ENCODE measurements at places on chromosomes 2 and 18.

DNA sequence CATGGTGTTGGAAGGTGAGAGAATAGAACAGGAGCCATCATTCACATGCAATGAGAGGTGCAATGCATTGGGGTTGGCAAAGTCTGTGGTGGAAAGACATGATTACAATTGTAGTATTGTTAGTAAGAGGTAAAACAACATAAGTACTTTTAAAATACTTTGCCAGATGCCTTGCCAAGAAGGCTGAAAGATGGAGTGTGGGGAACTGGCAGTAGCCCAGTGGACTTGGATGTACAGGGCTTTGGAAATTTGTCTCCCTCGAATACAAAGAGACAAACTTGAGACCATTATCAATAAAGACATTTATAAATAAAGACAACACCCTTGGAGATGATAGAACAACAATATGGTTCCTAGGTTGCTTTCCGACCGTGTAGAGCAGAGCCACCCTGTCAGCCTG is 62.0 kb downstream of the MDH1 start:
- no peak for DNase-seq

GRCh38 chr2:150729495-150729955 is 242.1 kb upstream of the RND3 start:
- DNase-seq: no peak

GRCh38 chr18:2906704-2907549 is 60.1 kb downstream of the EMILIN2 start:
- DNase-seq: no peak

DNA sequence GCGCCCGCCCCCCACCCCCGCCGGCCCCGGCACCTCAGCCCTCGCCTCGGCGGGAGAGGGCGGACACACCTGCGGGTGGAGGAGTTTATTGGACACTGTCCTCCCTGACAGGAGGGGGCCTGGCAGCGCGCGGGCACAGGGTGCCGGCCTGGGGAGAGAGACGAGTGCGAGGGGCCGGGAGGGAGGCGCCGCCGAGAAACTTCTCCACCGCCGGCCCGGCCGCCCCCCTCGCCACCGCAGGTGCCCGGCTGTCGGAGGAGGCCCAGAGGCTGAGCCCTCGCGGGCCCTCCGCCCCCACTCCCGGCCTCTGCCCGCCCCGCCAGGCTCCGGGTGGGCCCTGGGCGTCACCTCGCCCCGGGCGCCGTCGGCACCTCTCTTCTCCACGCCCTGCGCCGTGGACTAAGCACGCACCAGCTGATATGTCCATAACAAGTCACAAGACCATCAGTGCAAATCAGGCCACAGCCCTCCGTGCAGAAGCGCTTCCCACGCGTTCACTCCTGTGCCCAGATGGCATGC is 311.3 kb downstream of the CELF4 start:
- no peak for DNase-seq

- DNase-seq: no peak
Measured at GRCh38 chr2:241149675-241149924, 328 bp upstream of the PASK start.
